ENCODE measurements at places on chromosomes 11 and 22.

- no peak for DNase-seq
Observed at GRCh38 chr11:12560362-12560761, 113.9 kb upstream of the TEAD1 start.

GRCh38 chr11:12569499-12570425, 104.5 kb upstream of the TEAD1 start:
- no peak for DNase-seq

GRCh38 chr22:45102896-45103420, 60.8 kb upstream of the NUP50 start:
- no peak for DNase-seq

DNA sequence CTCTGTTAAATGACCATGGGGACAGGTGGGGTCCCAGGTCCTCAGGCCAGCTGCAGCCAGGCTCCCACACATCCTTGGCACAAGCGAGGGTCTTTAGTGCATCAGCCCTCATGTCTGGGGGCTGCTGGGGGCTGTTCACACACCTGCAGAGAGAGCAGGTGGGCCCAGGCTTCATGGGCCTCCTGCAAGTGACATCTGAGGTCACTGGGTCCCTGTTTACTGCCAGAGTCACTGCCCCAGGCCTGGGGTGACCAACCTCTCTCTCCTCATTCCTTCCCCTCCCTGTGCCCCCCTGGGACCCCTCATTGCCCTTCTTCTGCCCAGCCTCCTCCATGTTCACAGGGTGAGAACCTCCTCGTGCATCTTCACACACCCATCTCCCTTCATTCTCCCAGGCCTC, 92.4 kb downstream of the RTL6 start:
- DNase-seq: no peak

- no peak for DNase-seq
Observed at GRCh38 chr11:7683571-7683970, 10.3 kb upstream of the CYB5R2 start.

- no peak for DNase-seq
Observed at GRCh38 chr11:30025396-30026139, 8.7 kb upstream of the KCNA4 start.

GRCh38 chr22:32752326-32752725, 49.2 kb upstream of the TIMP3 start:
- no peak for DNase-seq

- DNase-seq: no peak
Observed at GRCh38 chr11:15288863-15289262, 174.1 kb downstream of the INSC start.

DNA sequence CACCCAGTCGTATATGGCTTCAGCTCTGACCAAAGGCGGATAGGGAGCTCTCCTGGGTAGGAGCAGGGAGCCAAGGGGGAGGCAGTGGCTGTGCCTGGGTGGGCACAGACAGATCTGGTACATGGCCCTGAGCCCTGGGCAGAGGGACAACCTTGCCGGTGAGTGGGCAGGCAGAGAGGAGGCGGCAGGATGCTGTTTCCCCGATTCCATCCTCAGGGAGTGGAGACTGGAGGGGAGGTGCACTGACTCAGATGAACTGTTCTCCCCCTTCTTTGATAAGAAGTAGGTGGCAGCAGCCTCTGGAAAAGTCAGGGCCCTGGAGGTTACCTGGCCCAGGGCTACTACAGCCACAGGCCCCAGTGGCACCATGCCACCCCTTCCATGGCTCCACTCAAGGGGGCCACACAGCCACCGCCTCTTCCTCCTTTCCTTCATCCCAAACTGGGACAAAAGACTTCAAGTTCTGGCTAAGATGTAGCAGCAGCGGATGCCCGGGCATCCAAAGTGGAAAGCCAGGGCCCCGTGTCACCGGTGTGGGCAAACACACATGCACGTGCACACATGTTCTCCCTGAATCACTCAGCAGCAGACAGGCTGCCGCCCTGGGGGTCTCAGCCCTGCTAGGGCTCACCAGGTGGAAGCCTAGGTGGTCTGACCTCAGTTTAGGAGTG, 13.4 kb downstream of the CXCR5 start:
- no peak for DNase-seq

DNA sequence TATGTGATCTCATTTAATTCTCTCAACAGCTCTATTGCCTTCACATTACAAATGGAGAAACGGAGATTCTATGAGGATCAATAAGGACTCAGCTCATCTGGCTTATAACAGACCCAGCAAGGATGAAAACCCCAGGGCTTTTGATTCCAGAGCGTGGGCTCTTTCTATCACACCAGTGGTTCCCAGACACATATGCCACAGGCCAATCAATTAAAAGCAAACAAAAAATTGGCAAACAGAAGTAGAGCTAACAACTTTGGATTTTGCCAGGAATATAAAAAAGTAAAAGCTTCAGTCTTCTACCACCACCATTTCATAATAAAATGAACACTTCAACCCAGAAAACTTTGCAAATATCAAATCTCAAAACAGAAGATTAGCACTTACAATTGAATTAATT, 71.1 kb upstream of the FAT3 start:
- no peak for DNase-seq

DNA sequence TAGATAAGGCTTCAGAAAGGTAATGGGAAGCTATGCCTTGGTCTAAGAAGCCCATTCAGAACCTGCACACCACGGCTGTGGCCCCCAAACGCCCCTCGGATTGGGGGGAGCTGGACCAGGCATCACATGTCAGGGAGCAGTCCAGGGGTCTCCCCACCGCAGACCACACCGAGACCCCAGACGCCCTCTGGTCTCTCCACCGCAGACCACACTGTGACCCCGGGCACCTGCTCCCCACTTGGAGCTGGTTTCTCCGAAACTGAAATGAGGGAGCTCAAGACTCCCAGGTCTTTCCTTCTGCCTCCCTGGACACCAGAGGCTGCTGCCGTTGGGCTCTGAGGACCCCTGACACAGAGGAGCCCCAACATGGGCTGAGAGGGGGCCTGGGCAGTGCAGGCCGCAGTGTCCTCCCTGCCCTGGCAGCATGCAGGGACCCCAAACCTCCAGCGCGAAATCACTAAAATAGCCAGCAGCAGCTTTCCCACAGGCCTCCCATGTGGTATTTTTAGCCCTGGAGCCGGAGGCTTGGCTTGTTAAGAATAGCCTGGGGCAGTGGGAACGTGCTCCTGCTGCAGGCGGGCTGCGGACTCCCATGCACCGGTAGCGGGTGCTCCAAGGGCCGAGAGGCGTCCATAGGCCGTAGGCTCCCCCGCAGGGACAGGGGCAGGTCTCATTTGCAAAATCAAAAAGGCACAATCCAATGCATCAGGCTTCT, 7.7 kb downstream of the LINC01488 start:
- no peak for DNase-seq

- no peak for DNase-seq
Observed at GRCh38 chr11:126594921-126595367, 239.5 kb downstream of the ST3GAL4 start.

- no peak for DNase-seq
Observed at GRCh38 chr11:122720107-122720881, 64.8 kb downstream of the UBASH3B start.

DNA sequence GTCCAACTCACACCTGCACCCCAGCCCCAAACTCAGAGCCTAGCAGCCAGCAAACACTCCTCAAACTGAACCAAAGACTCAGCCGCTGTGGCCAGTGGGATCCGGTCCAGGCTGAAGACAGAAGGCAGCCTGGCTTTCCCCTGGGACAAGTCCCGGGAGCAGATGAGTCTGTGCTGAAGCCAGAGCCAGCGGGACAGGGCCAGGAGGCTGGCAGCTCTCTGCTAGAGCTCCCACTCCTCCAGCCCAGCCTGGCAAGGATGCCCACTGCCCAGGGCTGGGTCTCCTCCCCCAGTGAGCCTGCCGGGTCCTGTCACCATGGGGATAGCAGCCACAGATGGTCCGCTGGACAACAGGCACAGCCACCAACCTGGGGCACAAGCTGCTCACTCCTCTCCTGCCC, 42.9 kb upstream of the PRR5 start:
- DNase-seq: no peak
